Activated CD4-positive, CD25-positive, alpha-beta regulatory T cell treated with anti-CD3 and anti-CD28 coated beads, Interleukin-2, amount 50 U/mL, for 16 hours (primary cell): ENCODE measurements at places on chromosomes 12 and 14.

DNA sequence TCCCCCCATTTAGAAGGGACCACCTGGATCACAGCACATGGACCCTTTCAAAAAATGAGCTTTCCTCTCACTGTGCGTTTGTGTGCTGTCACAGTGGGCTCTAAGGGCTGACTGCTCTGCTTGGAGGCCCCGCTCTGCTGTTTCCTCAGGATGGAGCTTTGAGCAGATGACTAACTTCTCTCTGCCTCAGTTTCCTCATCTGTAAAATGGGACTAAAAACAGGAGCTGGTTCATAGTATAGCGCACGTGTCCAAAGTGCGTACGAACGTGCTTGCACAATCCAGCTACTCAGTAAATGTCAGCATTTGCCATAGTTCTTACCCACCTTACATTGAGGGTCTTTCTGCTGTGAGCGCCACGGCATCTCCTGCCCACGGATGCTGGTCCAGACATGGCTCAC is 12.7 kb upstream of the DNAH10 start:
- no peak for DNase-seq

- DNase-seq = no peak
Observed at GRCh38 chr14:56487090-56487667, 92.4 kb upstream of the TMEM260 start.

DNA sequence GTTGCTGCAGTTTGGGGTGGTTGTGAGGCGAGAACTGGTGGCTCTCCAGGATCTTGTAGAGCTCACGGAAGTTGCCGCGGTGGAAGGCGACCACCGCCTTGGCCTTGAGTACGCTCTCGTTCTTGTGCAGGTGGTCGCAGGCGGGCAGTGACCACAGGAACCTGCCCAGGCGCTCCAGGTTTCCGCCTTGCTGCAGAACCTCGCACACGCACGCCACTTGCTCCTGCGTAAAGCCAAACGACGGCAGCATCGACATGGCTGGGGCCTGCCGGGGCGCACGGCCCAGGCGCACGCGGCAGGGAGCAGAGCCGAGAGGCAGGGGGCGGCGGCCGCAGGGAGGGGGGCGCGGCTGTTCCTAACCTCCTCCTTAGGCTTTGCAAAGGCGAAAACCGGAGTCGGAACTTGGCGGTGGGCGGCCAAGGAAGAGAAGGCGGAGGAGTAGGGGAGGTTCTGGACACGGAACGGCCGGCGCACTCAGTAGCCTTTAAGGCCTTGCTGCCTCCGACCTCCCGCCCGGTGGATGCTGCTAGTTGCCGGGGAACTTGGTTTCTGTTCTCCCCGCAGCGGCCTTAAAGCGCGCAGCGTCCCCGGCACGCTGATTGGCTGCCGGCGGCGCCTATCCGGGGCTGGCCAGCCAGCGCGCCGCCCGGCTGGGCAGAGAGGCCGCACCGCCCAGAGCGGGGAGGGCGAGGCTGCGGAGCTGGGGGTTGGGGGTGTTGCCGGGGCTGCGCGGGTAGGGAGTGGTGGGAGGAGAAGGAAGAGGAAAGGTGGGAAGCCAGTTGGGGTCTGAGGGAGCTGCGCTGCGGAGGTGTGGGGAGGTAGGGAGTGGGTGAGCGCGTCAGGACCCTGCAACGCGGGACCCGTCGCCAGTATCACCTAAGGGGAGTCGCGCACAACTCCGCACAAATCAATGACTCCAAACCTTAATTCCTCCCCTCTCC is at the start of gene SIX1:
TSS of gene SIX1 (minus strand) at position 544 of the 941 bp plus-strand sequence. CDS start at position 256, 288 bp downstream.
- no peak for DNase-seq

- DNase-seq = no peak
Observed at GRCh38 chr14:54609576-54609975, 42.6 kb downstream of the SAMD4A start.

GRCh38 chr12:121364683-121365121 is 12.5 kb upstream of the ANAPC5 start:
- no peak for DNase-seq

DNA sequence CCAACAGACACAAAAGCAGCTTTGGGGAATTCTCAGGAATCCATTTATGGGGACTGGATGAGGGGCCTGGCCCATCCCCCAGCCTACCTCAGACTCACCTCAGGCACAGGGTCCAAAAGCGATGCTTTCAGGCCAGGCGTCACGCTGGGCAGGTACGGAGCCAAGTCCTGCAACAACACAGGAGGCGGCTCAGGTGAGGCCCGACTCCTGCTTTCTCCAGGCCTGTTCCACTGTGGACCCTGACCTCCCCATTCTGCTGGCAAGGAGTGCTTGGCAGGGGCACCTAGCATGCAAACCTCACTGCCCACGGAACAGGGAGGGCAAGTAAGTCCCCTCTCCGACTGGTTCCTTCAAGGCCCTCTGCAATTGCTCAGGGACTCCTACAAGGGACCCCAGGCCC is 28.6 kb upstream of the RAB35 start:
- no peak for DNase-seq

- DNase-seq = no peak
Observed at GRCh38 chr14:20687362-20688166, 1.0 kb upstream of the ANG start.

DNA sequence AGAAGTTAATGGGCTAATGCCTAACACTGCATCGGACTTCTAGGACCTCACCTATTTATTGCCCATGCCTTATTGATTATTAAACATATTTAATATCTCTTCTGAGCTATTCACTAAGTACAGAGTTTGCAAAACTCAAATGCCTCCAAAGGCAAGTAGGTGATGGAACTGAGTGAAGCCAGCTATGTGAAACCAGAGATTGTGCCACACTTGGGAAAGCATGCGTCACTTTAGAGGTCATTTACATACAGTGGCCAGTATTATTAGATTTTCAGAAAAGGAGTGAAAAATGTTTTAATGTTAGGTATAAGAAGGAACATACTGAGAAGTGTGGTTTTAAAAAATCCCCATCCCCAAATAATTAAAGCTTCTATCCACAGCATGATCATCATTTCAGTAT is 27.7 kb downstream of the PDE6H start:
- DNase-seq = no peak

DNA sequence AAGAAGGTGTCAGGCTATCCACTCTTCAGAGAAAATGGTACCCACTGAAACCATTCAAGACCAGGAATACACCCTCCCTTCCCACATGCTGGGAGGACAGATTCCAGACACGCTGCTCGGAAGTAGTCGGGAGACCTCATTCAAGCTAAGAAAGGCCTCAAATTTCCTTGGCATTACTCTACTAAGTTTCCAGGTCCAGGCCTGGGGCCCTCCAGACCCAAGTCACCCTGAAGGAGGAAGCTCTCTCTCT is 27.1 kb upstream of the RPLP0 start:
- DNase-seq = no peak

- DNase-seq = no peak
Observed at GRCh38 chr14:32567543-32568384, 238.7 kb downstream of the AKAP6 start.

DNA sequence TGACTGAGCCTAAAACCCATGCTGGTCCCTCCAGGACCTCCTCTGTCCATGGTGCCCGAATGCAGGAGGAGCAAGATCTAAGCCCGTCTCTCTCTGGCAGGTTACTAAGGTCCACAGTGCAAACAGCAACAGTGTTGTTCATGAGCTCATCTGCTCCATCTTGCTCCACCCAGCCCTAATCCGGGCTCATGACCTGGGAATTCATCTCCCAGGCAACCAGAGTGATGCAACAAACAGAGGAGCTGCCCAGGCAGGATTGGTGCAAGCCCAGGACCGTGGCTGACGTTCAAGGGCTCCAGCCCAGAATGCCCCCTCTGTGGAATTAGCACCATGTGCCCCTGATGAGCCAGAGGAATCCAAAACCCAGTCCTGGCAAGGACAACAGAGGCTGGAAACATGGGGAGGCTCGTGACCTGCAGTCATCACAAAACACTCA is 29.9 kb downstream of the HSPB8 start:
- no peak for DNase-seq

- no peak for DNase-seq
Observed at GRCh38 chr12:106704081-106704480, 70.4 kb upstream of the RIC8B start.

GRCh38 chr14:79740066-79740601 is 471.2 kb downstream of the DIO2 start:
- DNase-seq = no peak

DNA sequence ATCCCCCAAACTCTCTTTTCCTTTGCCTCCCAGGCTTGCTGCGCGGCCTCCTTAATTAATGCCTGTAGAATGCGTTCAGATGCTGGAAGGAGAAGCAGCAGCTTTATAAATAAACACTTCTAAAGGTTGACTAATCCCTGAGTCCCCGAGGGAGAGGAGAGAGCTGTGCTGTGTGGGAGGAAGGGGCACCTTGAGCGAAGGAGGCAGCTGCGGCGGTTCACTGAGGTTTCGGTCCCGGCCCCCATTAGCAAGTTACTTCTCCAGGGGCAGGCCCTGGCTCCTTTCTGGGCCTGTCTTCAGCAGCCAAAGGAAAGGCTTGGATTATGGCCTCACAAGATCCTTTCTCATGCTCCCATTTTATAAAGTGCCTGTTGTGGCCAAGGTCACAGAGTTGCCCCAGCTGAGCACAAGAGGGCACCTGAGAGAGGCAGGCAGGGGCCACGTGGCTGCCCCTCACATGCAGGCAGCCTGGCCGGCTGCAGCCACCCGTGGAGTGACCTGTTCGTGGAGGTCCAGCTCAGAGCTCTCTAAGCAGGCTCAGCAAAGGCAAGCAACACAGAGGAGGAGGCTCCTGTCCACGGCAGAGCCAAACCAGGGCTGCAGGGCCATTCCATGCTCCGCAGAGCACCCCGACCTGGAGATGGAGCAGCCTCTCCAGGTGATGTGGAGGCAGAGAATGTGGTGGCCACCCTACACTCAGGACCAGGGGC is 15.0 kb upstream of the CACNA2D4 start:
- DNase-seq = no peak

- DNase-seq = no peak
Observed at GRCh38 chr12:97404543-97404942, 58.1 kb upstream of the RMST start.

DNA sequence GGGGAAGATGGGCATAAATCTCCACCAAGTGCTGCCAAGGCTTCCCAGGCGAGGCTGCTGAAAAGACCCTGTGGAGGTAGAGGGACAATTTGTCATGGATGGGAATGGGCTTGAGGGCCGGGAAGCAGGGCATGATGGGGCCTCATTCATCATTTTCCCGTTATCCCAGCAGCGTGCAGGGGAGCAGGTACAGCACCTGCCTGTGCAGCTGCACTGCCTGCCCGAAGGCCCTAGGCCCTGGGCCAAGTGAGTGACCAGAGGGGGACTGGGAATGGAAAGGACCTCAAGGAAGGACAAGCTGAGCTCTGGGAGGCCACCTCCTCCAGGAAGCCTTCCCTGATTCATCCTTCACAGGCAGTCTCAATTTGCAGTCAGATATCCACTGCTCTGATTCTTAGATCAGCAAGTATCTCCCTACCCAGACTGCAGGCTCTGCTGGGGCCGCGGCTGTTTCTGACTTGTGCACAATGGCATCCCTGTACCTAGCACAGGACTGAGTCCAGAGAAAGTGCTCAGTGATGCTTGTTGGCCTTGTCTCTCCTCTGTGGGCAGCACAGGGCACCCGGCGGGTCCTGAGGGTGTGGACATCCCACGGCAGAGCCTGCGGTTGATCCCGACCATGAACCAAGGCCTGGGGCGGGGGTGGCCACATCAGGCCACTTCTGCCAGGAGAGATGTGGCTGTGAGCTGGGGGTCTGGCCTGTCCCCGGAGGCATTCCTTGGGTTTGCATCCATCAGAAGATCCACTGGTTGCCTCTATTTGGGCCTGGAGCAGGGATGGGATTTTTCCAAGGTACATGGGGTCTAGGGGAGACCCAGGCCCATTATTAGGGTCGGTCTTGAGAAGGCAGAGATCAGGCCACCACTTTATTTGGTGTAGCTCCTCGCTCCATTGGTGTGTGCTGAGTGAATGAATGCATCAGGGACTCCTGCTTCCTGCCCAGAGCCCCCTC is 167.3 kb upstream of the RTL1 start:
- DNase-seq = no peak

- no peak for DNase-seq
Observed at GRCh38 chr12:65518771-65519170, 240.3 kb downstream of the MSRB3 start.
